Hypothalamus (tissue), 51 donors: ENCODE measurements at places on chromosomes 6 and 20.

GRCh38 chr6:33093855-33094254 is 18.1 kb downstream of the HLA-DPB1 start:
- no peak for DNase-seq

DNA sequence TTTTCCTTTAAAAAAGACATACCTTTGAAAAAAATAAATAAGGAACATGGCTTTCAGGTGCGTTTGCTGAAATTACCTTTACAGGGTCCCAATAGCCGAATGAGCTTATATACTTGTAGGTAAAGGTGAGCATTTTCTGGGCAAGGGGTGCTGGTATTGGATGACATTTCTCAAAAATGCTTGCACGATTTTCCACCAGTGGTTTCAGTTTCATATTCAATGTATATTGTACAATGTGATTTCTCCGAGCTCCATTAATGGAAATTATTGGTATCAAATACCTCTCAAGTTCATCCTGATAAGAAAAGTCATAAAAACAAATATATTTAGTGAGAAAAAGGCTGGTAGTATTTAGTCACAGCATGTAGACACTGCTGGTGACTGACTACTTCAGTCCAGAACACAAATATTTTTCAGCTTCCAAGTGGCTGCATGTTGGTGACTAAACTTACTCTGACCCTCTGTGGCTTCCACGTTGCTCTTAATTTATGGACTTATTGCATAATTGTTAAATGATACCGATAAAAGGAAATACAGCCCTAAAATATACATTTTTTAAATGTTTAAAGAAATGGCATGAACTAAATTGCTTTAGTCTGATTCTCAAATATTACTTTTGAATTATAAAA is 32.9 kb upstream of the ZBTB24 start:
- no peak for DNase-seq

- DNase-seq = no peak
Measured at GRCh38 chr6:135231469-135231844, 50.3 kb downstream of the MYB start.

DNA sequence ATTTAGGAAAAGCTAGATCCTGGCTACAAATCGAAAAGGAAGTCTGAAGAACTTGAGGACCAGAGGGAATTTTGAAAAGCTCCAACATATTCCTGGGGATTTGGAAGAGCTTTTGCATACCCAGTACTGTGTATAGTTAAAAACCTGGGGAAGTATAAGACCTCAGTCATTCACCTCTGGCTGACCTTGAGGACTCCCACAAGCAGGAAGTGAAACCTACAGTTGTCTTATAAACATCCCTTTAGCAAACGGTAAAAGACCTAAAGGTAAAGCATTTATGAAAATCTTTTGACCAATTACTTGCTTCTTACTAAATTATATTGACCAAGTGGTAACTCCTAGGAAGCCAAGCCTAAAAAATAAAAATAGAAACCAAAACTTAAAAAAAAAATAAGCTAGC is 175.0 kb downstream of the HAO1 start:
- DNase-seq = no peak

DNA sequence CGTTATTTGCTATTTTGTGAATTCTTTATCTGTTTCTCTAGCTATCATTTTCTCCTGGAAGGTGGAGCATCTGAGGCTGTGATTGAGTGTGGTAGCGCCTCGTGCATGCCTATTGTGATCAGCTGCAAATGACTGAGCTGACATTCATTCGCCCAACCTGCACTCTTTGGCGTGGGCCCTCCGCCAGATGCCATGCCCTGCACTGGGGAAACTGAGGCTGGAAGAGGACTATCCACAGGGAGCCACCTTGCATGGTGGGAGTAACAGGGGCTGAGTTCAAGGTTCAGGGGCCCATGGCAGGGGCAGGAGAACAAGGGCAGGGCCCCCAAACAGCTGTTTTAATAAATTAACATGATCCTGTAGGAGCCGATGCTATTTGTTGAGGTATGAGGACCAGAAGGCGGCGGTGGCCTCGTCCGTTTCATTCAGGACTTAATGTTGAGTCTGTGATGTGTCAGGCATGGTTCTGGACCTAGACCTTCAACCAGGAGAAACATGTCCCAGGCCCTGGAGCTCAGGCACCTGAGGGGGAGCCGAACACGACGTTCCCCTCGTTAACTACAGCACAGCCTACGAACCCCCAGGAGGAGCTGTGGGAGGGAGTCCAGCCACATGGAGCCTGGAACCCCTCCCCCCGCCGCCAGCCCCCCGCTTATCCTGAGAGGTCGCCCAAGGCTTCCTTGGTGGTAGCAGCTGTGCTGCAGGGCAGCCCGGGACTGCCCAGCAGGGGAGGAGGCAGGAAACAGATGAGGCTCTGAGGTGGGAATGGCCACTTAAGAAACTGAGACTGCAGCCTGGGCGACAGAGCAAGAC is 242.9 kb downstream of the CDH4 start:
- no peak for DNase-seq

GRCh38 chr6:73513496-73513854 is 7.4 kb downstream of the EEF1A1 start:
- DNase-seq = no peak

GRCh38 chr6:79657238-79657637 is 26.1 kb downstream of the SH3BGRL2 start:
- no peak for DNase-seq

GRCh38 chr20:64239449-64240242 is 15.9 kb upstream of the PCMTD2 start:
- DNase-seq = no peak

GRCh38 chr6:16474772-16475493 is 236.5 kb downstream of the GMPR start:
- no peak for DNase-seq

- no peak for DNase-seq
Measured at GRCh38 chr20:25148982-25149846, 46.3 kb upstream of the ENTPD6 start.

DNA sequence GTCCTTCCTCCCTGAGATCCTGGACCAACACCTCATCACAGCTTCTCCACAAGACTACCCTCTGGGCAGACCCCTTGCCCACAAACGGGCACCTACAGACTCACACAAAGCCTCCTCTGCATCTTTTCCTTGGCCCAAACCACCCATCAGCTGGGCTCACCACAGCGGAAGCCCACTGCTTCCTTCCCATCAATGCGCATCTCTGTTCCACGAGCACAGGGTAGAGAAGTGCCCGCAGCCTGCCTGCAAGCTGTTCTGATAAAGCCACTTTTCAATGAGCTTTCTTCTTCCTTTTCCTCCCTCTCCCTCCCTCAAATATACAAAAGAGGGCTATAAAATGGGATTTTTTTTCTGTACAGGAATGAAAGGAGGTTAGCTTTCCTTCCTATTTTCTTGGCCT is 111.2 kb downstream of the NFATC2 start:
- no peak for DNase-seq

GRCh38 chr6:116450769-116451740 is 10.1 kb upstream of the CALHM6 start:
- DNase-seq = no peak

DNA sequence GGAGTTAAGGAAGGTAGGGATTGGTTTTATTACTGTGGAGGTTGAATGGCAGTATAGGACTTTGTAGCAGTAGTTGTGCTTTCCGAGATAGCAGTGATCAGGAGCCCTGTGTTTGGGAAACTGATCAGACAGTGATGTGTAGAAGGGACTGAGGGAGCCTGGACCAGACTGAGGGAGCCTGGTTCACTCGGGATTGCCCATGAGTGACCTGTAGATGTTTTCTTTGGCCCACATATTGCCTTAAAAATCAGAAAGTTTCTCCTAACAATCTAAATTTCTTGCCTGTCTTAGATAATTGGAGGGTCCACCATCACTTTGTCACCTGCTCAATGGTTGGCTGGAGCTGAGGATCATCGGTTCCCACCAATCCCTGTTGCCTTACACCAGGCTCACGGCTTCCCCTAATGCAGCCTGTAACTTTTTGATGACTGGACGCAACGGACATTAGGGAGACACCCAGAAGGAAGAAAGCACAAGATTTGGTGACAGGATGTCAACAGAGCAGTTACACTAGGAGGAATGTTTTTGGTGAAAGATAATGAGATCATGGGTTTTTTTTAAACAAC is 1.1 kb downstream of the CDS2 start:
- DNase-seq = no peak

- DNase-seq = peak; percentile 62
Measured at GRCh38 chr20:25336561-25337422, 53.8 kb downstream of the ABHD12 start.

DNA sequence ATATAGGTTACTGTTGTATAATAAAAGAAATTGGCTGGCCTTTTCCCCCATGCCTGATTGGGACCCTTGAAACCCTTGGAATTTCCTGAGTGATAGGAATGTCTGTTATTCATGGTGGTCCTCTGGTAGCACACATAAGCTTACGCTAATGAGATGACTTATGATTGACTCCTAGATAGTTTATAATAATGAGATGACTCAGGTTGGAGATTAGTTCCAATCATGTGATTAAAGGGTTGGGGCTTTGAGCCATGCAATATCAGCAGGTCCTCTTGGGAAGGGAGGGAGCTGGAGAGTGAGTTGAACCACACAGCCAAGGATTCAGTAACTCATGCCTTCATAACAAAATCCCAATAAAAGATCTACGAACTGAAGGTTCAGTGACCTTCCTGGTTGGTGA is 407.6 kb upstream of the MANEA start:
- DNase-seq = no peak

DNA sequence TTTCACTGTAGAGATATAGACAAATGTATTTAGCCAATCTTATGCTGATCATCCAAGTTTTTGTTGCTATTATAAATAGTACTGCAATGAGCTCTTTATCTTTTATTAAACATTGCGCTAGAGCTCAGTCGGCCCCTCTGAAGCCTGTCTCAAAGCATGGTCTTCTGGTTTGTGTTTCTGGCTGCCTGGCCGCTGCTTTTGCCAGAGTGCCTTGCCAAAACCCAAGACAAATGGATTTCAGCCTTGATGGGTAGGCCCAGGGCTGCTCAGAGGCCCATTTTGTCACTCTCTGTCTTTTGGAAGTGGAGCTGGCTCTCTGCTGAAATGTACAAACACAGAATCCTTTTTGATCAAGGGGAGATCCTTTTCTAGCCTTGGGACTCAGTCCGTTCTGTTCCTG is 102.9 kb upstream of the KCNG1 start:
- DNase-seq = no peak

- DNase-seq = no peak
Measured at GRCh38 chr6:42610416-42610815, 46.6 kb downstream of the UBR2 start.

GRCh38 chr20:19661717-19662636 is 96.1 kb upstream of the RIN2 start:
- DNase-seq = peak; percentile 36

DNA sequence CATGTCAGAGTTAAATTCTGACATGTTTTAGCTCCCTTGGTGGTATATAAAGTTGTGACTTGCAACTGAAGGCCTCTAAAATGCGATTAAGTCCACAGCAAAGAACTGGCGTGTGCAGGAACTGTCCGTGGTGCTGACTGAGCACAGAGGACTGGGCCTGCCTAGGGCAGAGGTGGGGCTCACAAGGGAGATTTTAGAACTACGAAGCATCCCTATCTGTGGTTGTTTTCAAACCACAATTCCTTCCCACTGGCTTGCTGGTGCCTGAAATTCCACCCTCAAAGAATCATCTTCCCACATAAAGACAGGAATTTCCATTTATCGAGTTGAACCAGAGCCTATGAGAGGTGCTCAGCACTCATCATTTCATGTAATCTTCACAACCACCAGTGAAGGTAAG is 30.1 kb downstream of the RIMS4 start:
- DNase-seq = no peak
